ENCODE measurements at places on chromosomes 6 and 20. TPM values are rescaled to one million over a fixed set of nuclear protein-coding genes. Genes with fewer than 3 reads are reported as not detected.

GRCh38 chr6:136647363-136647852 lies 97.2 kb upstream of the MAP7 start:
- no peak for DNase-seq

The SLC17A2 gene
- total RNA-seq = not detected

DNA sequence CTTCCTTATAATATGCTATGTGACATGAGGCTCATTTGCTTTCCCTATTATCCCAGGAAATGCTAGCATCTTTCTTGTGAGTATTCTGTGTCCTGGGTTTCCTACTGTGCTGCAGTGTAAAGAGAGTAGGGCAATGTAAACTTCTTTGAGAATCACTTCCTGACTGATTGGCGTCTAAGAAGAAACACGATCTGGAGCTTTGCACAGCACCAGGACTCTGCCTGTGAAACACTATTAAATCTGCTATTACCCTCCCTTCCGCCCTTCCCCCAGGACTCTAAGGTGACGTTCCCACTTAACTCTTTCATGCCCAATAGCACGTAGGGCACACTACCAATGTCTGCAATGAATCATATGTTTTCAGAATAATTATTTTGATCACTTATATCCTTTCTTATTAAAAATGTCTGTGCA lies 607.3 kb upstream of the CITED2 start:
- DNase-seq = no peak

GRCh38 chr6:36733300-36733699 lies 35.7 kb downstream of the RAB44 start:
- no peak for DNase-seq

The SIRPG gene
- not detected for total RNA-seq

DNA sequence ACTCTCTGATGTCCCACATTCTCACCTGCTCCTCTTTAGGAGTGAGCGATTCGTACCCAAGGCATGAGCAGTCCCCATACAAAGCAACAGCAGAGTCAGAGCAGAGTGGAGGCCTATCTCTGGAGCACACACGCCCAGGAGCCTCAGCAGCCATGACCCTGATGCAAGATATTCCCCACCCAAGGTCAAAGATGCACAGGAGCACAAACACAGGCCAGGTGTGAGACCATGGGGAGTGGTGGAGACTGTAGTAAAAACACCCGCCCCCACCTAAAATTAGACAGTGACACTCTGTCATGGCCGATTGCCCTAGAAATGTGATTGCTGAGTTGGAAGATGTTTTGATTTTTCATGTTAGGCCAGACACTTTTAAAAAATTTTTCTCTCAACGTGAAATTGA lies 21.4 kb downstream of the RRBP1 start:
- no peak for DNase-seq

The THBS2 gene
- total RNA-seq = 5.8 TPM

- DNase-seq = no peak
Measured at GRCh38 chr6:95690328-95690727, 113.0 kb downstream of the MANEA start.

DNA sequence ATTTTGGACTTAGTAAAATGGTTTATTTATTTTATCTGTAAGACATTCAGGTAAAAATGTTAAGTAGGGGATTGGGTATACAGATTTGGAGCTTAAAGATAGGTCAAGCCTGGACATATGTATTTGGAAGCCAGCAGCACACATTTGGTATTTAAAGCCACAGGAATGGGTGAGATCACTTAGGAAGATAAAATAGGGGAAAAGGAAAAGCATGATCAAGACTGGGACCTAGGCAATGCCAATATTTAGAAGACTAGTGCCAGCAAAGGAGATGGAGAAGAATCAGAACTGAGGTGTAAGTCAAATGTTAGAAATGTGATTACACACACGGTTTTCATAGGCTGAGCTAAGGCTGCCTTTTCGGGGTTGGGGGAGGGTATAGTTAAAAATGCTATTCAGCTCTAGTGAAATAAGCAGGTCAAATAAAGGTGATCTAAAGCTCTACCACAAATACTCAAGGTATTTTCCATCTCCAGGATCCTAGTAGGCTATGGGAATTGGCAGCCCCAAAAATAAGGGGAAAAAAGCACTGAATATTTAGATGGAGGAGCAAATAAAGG lies 20.6 kb downstream of the SLC2A12 start:
- no peak for DNase-seq

DNA sequence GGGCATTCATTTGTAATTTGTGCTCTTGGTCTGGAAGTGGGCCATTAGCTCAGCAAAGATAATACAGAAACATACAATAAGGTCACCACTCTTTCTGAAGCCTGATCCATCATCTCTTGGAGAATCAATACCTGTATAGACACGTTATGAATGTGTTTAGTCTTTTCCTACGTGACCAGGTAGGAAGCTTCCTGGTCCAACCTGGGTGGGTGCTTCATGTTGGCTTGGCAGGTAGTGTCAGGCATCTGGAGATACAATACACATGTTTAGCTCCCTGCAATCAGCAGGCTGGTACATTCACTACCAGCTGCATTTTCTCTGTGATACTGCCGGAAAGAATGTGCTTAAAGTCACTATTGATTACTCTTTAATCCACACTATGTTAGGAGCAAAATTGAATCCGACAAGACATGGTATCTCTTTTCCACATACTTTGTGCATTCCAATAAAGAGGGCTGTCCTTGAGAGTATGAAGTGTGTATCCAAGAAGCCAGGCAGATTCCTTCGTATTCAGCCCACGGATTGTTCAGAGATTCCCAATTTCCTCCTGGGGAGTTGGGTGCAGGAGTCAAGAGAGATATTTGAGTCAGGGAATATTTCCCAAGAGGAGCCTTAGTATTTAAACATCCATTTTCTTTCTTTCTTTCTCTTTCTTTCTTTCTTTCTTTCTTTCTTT lies 49.9 kb upstream of the RANBP9 start:
- DNase-seq = no peak

DNA sequence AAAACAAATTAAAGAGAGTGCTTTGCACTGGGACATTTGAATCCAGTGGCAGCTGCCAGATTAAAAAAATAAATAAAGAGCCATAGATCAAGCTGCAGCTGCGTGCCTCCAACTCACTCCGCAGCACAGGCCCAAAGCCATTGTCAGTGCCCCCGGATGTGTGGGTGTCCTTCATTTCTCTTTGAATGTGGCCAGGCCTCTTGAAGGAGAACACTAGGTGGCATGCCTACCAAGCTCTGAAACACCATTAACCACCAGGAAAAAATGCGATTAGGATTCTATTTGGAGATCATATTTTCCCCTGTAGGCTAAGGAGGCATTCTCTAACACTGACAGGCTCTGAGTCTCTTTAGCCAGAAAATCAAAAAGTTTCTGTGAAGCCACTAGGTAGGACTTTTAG lies 549.8 kb downstream of the PRKN start:
- peak; percentile 13 for DNase-seq

The MANEA gene
- 18.5 TPM for total RNA-seq

DNA sequence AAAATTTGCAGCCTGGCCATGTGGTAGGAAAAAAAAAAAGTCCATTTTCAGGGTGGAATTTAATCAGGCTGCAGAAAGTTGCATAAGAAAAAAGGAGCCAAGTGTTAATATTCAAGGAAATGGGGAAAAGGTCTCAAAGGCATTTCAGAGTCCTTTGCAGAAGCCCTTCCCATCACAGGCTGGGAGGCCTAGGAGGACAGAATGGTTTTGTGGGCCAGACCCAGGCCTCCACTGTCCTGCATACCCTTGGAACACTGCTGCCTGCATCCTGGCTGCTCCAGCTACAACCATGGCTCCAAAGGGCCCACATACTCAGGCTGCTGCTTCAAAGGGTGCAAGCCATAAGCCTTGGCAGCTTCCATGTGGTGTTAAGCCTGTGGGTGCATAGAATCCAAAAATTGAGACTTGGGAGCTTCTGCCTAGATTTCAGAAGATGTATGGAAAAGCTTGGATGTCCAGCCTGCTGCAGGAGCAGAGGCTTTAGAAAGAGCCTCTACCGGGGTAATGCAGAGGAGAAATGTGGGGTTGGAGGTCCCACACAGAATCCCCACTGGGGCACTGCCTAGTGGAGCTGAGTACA lies 239.0 kb upstream of the STXBP5 start:
- no peak for DNase-seq

GRCh38 chr20:23639490-23639958 lies 1.8 kb upstream of the CST3 start:
- DNase-seq = no peak

GRCh38 chr6:25659633-25660368 lies 7.8 kb downstream of the SCGN start:
- no peak for DNase-seq

DNA sequence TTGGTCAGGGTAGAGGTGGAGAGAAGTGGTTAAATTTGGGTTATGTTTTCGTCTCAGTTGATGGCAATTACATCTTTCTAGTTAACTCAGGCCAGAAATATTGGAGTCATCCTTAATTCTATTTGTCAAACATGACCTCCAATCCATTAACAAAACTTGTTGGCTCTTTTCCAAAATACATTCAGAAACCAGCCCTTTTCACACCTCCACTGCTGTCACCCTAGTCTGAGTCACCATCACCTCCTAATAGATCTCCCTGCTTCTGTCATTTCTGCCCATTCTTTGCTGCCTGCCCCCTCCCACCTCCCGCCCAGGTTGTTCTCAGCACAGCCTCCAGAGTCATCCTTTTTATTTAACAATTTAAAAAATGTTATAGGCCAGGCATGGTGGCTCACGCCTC lies 3.0 kb upstream of the ABCF1 start:
- DNase-seq = no peak

The BPI gene
- 0.27 TPM for total RNA-seq

The BIRC7 gene
- not detected for total RNA-seq
